Kidney glomerular epithelial cell (primary cell): ENCODE measurements at places on chromosomes 2 and 18.

DNA sequence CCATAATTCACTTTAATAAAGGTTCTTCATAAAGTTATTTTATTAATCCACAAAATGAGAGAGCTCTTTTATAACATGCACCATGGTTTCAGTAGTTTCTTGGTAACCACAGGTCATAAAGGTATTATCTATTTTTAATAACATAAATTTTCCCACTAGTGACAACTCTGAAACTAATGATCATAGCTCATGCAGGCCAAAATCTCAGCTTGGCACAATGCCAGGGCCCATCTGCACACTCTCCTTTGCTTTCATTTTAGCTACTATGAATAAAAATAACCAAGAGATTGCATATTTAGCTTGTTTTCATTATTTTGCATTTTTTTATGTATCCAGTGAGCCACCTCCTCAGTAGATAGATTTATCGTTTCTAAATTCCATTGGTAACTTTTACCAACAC lies 691.8 kb upstream of the CHAC2 start:
- DNase-seq = no peak

- no peak for DNase-seq
Observed at GRCh38 chr18:59386909-59387686, 28.0 kb upstream of the LMAN1 start.

DNA sequence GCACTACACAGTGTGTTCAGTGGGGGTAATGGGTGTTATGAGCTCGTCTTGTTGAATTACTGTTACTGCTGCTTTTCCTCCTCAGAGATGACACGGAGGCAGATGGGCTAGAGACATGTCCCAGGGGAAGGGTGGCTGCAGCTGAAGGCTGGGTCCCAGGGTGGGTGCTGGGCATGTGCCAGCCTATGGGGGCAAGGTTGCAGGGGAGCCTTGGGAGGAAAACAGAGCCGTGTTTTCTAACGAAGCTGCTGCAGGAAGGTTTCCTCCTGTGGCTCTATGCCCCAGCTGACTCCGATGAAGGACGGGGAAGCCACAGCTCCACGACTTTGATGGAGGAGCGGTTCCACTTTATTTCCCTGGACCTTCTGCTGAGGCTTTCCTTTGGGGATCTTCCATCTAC lies 42.4 kb downstream of the ASB18 start:
- no peak for DNase-seq

GRCh38 chr18:62081761-62082294 lies 105.0 kb downstream of the PIGN start:
- no peak for DNase-seq

DNA sequence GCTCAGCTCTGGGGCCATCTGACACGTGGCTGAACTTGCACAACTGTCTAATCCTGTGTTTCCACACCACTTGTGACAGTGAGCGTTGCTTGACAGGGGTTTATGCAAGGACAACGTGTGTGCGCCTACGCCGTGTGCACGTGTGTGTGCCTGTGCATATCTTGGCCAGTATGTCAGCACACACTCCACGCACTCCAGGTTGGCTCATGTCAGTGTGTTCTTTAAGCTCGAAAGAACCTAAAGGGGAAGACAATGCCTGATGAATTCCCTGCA lies 85.6 kb upstream of the SALL3 start:
- DNase-seq = no peak

DNA sequence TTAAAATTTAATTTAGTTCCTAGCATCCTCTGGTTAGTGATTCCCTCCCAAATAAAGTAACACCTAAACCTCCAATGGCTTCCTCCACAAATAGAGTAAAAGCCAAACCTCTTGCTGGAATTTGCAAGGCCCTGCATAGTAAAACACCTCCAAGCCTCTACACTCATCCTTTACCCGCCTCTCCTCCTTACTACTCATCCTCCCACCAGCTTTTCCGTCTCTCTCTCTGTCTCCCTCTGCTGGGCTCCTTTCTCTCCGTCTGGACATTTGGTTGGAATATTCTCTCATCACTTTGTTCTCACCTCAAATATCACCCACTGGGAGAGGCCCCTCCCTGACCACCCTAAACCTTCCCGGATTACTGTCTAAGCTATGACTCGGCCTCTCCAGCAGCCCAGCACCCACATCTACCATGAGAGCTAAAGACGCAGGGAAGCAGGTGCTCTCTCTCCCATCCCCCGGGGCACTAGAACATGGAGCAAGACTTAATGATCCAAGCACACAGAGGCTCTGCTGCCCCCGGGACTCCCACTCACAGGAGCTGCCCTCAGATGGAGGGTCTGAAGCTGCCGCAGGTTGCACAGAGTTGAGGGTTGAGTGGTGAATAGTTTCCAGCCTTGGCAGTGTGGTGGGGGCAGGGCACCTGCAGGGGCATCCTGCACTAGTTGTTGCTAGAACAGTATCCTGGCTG lies 167.2 kb downstream of the FBXO15 start:
- DNase-seq = peak; percentile 12

DNA sequence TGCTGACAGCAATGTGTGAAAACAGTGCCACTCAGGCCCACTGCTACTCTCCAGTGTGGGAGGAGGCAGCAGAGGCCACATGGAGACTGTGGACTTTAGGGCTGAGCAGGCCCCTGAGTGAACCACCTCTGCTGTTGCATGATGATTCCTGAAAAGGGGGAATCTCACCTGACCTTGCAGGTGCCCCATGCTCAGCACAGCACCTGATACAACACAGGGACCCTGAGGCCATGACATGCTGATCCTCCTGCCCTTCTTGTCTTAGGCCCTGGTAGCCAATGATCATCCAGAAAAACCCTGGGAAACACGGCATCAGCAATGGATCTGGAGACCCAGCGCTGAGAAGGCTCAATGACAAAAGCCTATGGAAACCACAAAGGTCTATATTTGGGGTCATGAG lies 446.8 kb upstream of the MYT1L start:
- no peak for DNase-seq
